ENCODE measurements at places on chromosomes 4 and X.

- no peak for DNase-seq
Observed at GRCh38 chr4:139647184-139647583, 18.4 kb upstream of the MGST2 start.

DNA sequence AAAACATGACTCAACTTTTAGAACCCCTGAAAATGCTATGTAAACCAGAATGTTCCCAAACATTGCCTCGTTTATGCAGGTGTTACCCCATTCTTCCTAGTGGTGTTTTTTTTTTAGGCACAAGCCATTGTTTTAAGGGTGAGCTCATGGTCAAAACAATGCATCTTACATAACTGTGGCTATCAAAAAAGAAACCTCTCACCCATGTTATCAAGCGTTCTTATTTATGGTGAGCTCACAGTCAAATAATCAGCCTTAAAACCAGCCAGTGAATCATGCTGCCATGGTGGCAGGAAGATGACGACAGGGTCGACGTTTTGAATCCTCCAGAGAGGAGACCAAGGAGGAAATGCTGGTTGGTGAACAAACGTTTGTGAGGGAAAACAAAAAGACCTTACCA, 195.2 kb downstream of the KDR start:
- no peak for DNase-seq

DNA sequence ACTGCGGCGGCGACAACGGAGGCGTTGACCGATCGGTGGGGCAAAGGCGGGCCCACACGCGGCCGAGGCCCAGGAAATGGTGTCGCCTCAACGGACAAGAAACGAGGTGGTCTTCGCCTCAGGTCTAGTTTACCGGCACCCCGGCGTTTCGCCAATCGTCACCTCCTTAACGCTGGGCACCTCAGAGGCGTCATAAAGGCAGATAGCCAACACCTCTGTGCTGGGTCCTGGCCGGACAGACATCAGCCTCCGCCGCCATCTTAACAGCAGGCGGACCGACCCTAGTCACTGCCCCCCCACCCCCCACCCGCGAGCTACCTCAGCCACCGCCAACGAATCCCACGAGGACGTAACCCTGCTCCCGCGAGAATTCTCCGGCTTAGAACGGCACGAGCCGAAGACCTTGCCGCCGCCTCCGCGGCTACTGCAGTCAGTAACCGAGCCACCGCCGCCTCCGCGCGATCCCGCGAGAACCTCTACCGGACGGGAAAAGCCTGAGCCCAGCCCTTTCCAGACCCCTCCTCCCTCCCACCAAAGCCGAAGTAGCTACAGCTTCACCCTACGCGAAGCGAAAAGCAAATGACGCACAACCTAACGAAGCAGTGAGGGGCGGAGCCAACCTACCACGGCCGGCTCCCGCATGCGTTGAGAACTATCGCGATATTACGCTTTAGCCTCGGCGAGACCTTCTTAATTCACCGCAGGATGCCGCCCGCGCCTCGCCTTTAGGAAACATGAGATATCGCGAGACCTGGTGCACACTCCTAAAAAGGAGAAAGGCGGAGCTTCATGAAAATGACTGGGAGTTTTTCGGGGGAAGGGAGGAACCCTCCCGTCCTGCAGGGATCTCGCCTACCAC, 2.7 kb downstream of the HUWE1 start:
- DNase-seq, result peak; percentile 53

- no peak for DNase-seq
Observed at GRCh38 chr4:101981756-101982155, 191.2 kb downstream of the BANK1 start.
